NCI-H146 (cell line): ENCODE measurements at places on chromosomes 16 and 17.

DNA sequence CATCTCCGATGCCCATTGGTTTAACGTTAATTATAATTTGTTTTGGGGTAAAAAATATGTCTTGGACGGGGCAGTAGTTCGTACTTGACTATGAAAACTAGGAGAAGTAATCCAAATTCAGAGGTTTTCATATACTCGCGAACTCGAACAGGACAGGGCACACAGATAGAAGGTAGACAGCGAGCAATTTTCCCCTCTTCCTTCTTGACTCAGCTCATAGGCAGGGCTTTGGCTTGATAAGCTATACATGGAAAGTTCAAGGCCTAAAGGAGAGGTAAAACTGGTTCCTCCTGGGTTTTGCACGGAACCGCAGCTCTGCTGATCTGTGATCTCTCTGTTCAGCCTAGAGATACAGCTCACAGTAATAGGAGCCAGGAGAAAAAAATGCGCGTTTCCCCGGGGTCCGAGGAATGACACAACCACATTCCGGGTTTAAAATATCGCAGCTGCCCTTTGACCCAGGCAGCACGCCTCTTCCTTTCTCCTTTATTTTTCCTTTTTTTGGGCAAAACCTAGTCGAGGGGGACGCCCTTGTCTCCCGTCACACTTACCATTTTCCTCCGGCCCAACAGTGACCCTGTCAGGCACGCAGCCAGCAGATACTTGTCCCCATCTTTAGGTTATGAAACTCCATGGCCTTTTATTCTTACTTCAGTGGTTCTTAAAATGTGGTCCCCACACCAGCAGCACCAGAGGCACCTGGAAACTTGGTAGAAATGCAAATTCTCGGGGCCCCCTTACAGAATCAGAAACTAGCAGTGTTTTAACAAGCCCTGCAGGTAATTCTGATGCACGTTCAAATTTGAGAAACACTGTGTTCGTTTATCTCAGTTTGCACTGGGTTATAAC is 1.7 kb upstream of the LASP1 start:
- peak; percentile 70 for DNase-seq

- DNase-seq = peak; percentile 63
Observed at GRCh38 chr17:2138761-2139160, 83.9 kb downstream of the HIC1 start.

- peak; percentile 40 for DNase-seq
Observed at GRCh38 chr17:7703584-7704479, 1.2 kb upstream of the EFNB3 start.

GRCh38 chr16:74565378-74565777 is 41.5 kb downstream of the GLG1 start:
- DNase-seq = no peak

DNA sequence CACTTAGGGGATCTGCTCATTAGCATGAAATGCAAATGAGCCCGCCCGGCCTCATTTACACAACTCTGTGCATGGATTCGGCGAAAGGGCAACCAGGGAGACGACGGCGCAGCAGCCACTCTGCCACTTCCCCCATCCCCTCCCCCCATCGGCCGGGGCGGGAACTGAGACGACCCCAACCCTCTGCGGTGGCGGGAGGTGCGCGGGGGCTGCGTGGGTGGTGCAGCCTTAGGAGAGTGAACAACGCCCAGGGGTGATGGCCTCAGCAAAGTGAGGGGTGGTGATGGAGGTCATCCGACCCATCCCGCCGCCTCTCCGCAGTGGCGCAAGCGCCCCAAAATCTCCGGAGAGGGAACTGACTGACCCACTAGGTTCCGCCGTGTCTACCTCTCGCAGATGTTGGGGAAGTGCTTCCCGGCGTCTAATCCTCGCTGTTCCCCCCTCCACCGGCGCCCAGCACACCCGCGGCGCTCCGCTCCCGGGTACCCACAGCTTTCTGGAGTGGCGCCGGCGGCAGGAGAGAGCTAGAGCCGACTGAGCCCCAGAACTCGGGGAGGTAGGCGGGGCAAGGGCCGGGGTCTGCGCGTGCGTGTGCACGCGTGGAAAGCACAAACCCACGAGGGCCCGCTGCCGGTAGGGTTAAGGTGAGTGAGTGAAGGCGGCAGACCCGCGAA is 1.4 kb upstream of the CACNA1G start:
- no peak for DNase-seq

GRCh38 chr16:89093602-89094251 is at the start of gene ACSF3:
Gene ACSF3, plus strand, starts transcription at chr16:89093852. Its CDS starts 6,830 bp downstream, at chr16:89100682.
- DNase-seq = peak; percentile 38

DNA sequence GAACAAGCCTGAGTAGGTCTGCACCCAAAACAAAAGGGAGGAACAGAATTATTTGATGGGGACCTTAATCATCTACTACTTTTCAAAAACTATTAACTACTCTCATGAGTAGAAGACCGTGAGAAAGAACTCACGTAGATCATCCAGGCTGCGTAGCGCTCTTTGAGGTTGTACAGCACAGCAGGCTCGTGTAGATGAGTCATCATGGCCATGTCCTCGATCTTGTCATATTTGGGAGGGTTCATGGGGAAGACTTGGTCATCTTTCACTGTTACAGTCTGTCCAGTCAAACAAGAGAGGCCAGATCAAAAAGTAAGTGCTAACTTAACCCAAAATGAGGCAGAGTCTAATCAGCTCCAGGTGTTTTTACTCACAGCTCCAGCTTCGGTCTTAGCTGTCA is 2.3 kb downstream of the MYH1 start:
- no peak for DNase-seq

GRCh38 chr16:69417520-69418199 is 6.8 kb upstream of the CYB5B start:
- DNase-seq = no peak

- no peak for DNase-seq
Observed at GRCh38 chr16:66355526-66355925, 11.0 kb upstream of the CDH5 start.

- peak; percentile 4 for DNase-seq
Observed at GRCh38 chr16:53946746-53947386, 242.9 kb downstream of the FTO start.

DNA sequence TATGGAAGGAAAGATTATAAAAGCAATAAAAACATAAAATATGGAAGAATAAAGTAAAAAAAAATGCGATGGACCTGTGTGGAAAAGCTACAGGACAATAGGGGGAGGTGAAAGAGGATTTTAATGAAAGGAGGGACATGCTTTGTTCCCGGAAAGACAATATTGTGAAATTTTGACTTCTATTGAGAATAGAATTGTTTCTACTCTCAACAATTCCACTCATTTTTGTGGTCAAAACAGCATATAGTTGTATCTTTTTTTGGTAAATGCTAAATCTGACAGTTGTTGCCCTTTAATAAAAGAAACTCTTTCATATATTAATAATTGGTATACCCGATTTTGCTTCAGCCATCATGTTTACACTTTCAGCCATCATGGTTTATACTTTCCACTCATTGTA is 22.9 kb upstream of the APPBP2 start:
- DNase-seq = no peak

GRCh38 chr16:55658898-55659420 is 3.2 kb downstream of the SLC6A2 start:
- DNase-seq = no peak

- peak; percentile 71 for DNase-seq
Observed at GRCh38 chr17:81394377-81394920, 808 bp upstream of the BAHCC1 start.

DNA sequence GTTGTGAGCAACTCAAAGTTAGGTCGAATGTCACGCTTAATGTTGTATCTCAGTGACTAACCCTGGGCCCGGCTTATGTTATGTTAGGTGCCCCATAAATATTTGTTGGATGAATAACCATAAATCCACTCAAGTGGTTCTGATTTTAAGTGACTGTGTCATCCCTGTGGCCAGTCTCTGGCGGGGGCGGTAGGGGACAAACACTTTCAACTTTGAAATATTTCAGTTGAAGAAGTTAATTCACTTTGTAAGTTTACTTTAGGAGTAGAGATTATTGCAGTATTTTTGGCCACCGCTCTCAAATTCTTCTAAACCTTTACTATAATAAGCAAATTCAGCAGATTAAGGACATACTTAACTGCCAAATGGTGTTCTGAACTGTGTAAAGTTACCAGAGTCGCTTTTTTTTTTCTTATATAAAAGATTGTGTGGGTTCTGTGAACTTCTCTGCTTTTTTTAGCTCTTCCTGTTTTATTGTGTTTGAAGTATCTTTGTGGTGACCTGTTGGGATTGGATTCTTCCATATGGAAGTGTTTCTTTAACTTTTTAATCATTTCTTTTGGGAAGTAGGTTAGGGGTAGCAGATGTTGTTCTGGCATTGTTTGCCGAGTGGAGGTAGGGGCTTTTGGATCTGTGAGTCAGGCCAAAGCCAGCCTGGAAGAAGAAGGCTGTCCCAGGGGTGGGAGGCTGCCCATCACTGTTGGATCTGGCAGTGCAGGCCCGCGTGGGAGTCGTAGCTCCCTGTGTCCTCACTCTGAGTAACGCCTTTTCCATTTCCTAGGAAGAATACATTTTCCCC is 61.4 kb upstream of the TBX2 start:
- DNase-seq = no peak

- no peak for DNase-seq
Observed at GRCh38 chr17:13589658-13590057, 12.1 kb downstream of the HS3ST3A1 start.

DNA sequence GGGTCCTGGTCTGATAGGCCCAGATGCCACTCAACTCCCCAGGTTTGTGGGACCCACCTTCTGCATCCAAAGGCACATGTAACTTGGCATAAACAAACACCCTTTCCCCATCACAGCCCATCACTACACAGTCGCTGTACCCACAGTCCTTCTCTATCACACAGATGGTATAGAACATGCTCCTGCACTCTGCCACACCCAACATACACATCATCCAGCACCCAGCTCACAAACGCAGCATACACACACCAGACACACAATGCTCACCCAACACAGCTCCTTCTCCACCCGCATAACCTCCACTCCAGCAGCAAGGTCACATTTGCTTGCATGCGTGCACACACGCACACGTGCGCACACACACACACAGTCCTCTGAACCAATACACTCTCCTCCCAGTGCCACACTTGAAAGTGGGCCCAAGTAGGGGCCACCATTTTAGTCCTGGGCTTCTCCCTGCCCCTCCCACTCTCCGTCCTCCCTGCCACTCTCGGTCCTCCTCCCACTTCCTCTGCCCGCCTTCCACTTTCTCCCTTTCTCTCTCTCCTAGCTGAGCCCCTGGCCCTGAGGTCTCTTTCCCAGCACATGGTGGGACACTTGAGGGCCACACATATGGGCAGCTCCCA is 8.5 kb upstream of the TMEM92 start:
- no peak for DNase-seq

DNA sequence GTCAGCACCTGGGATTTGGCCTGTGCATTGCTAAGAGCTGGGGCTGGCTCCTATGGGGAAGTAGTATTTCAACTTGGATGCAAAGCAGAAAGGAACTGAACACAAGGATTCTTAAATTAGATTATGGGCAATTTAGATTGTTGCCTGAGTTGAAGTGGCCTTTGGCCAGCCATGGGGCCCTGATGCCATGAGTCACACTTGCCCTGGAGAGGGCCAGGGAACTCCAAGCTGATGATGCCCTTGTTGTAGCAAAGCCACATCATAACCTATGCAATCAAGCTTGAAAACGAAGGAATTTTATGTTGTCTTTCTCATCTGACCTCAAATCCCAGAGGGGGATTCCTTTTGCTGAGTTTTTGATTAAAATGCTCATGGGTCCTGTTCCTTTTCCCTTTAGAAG is 3.9 kb upstream of the SPATA32 start:
- no peak for DNase-seq

DNA sequence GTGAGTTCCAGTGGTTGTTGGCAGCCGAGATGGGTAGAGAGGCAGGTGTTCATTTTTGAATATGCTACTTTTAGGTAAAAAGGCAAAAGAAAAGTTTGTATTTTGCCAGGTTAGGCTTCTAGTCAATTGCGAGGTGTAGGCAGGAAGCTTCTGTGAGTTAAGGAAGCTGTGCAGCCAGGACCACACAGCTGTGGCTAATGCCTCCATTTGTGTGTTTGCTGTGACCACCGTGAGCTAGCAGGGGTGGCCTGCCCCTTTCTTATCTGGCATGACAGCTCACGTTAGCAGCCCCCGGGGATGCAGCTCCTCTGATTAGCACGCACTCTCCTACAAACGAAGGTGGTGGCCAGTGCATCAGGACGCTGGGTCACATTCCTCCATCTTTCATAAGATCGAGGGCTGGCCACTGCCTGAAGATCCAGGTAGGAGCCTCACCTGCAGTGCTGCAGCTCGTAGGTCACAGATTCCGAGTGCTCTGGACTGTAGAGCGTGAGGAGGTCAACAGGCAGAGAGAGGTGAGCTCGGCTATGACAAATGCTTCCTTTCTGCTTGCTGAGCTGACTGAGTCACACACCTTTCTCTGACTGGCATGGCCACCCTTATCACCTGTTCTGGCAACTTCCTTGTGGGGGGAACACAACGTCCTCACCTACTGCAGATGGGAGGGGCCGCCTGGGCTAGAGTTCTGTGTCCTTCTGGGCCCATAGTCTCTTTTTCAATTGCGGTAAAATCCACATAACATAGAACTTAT is 244.4 kb downstream of the HS3ST3B1 start:
- no peak for DNase-seq

DNA sequence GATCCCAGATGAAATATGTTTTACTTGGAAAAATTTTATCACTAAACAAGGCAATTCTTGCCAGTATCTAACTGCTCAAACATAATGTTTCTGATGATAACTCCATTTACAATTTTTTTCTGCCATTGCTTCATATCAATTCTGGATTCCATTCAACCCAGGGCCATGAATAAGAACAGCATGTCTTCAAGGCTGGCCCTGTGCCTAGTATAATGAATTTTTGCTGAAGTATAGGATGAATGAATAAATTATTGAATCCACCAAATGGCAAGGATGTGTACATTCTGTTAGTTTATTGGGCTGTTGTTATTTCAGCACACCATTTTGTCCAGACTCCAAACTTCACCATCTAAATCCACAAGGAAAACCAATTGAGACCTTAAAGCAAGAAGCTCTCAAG is 414.7 kb downstream of the HS3ST3B1 start:
- no peak for DNase-seq

DNA sequence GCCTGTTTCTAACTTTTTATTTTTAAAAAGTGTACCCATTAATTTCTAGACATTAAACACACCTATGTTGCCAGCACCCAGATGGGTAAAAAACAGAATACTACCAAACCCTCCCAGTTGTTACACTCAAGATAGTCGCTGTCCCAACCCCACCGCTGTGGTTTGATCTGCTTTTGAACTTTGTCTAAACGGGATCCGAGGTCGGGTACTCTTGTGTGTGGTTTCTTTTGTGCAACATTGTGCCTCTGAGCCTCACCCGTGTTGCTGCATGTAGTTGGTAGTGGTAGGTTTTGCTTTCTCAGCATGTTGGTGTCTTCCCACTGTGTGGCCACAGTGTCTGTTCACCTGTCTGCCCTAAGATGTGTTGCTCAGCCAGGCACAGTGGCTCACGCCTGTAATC is 4.3 kb downstream of the KLHL36 start:
- DNase-seq = no peak

- DNase-seq = no peak
Observed at GRCh38 chr16:58789351-58789750, 55.2 kb upstream of the GOT2 start.

- DNase-seq = no peak
Observed at GRCh38 chr16:89373355-89374110, 116.8 kb downstream of the ANKRD11 start.

DNA sequence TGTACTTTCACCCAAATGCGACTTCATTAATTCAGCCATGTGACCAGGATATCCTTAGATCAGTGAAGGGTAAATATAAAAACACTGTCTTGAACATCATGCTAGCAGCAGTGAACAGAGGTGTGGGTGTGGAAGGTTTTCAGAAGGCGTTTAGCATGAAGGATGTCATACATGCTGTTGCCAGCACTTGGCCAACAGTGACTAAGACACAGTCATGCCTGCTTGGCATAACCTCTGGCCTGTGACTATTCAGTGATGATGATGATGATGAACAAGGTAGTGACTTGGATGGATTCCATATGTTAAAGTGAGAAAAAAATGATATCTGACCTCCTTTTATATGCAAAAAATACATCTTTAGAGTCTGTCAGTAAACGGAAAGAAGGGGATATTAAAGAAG is 97.9 kb downstream of the MAP2K4 start:
- DNase-seq = no peak
